Ovary (tissue), 10 donors: ENCODE measurements at places on chromosomes 12 and 14. TPM values are rescaled to one million over a fixed set of nuclear protein-coding genes. Genes with fewer than 3 reads are reported as not detected.

DNA sequence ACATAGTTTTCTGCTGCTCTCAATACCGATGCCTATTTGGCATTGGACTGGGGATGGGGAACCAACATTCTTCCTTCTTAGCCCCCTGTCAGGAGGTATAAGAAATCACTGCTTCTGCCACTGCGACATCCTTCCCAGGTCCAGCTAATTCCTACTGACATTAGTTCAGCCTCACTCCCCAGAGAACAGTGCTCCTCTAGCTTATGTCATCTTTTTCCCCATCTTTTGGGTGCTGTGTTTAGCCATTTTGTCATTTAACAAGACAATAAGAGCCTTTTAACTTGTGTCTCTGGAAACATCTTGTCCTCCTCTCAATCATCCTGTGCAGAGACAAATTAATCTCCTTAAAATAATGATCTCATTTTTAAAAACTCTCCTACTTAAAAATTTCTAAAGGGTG is 167.0 kb upstream of the PLXNC1 start:
- DNase-seq, result no peak

DNA sequence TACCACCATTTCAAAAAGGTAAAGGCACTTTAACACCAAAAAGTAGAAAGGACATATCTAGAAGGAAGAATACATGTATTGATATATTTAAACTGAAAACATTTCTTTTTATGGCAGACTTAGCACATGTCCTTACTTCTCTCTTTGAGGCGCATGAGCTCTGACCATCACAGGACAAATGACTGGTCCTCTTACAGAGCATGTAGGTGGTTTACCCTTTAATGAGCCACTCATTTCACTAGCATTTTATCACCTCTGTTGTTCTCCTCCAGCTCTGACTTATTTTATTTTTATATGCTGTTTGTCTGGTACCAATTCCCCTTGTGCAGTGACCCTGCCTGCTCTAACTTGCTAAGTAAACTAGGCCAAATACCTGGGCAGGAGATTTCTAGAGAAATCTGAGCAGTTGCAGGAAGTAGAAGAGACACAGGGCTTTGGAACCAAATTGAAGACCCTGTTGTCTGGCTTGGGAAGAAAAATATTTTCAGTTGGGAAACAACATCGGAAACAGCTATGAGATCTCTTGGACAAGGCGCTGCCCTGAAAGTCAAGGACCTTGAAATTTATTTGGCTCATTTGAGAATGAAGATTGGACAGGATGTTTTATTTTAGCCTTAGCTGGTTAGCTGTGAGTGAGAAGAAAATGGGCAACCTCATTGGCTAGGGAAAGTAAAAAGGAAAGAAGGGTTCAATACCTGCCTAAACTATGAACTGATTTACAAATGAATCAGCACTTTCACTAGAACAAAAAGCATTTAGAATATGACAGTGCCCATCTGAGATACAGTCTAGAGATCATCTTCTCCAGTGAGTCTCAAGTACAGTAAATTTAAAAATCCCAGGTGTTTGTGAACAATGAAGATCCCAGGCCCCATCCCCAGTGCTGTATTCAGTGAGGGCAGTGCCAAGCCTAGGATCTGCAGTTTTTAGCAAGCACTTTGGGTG is 374.4 kb downstream of the ZFP36L1 start:
- DNase-seq, result no peak

DNA sequence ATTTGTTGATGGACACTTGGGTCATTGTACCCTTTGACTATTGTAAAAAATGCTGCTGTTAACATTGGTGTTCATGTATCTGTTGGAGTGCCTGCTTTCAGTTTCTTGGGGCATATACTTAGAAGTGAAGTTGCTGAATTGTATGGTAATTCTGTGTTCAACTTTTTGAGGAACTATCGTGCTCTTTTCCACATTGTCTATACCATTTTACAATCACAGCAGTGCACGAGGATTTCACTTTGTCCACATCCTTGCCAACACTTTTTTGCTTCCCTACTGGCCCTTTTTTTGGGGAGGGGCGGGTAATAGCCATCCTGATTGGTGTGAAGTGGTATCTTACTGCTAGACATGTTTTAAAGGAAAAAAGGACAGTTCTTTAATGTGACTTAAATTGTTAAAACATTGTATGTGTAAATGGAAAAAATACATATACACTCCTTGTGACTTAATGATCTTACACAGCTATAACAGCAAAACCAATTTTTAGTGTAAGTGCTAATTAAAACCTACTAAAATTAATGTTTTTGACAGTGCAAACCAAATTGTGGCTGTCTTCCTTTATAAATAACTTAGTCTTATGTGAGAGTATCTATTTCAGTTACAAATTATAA is 52.7 kb downstream of the WNK1 start:
- no peak for DNase-seq

- no peak for DNase-seq
Measured at GRCh38 chr14:101584055-101584859, 23.0 kb downstream of the DIO3 start.

DNA sequence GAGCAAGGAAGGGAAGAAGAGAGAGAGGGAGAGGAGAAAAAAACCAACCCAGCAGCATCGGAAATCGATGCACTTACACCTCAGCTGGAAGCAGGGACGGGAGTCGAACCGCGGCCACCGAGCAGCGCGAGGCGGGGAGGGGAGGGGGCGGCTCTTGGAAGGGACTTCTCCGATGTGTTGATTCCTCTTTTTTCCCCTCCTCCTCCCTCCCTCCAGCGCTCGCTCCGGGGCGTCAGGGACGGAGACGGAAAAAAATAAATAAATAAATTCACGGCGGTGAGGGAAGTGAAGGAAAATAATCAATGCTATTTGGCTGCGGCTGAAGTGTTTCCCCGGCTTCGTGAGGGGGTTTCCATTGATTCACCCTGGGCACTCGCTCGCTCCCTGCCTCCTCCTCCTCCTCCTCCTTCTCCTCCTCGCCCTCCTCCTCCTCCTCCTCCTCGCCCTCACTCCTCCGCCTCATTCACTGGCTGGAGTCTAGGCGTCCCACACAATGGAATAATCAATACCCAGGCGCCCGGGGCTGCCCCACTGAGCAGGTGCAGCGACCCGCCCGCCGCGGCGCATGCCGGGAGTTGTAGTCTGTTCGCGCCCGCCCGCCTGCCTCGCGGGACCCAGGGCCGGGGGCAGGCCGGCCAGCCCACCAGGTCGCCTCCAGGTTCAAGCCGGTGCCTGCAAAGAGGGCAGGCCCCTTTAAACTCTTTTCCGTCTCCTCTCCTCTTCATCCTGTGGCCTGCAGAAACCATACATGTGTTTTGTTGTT is at the start of gene ZFHX2:
TSS of gene ZFHX2 (minus strand) at position 500 of the 763 bp plus-strand sequence. CDS start 16,440 bp downstream, outside the sequence.
- DNase-seq, result peak; percentile 70

DNA sequence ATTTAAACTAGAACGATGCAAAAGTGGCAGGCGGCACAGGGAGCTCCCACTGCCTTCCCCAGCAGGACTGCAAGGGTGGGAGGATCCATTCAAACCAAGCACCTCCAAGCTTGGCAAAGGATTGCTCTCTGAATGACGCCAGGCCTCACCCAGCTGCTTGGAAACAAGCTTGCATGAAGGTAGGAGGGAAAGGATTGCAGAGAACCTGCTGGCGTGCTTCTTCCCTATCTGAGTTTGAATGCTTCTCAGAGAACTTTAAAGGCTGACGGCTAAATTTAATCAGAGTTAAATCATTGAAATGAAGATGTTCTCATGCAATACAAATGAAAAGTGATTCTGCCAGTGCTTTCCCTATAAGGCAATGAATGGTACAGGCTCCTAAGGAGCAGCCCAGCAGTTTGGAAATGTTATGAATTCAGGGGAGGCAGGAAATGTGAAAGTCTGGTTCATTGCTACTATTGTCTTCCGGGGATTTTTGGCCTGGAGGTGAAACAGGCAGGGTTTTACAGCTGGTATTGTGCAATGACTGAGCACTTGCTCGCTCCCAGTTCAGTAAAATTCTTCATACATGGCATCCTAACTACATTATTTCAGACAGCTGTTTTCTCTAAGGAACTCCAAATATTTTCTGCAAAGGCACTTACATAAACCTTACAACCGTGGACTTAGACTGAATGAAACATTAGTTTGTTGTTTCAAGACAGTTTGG is 31.9 kb upstream of the DUSP6 start:
- DNase-seq, result peak; percentile 22

DNA sequence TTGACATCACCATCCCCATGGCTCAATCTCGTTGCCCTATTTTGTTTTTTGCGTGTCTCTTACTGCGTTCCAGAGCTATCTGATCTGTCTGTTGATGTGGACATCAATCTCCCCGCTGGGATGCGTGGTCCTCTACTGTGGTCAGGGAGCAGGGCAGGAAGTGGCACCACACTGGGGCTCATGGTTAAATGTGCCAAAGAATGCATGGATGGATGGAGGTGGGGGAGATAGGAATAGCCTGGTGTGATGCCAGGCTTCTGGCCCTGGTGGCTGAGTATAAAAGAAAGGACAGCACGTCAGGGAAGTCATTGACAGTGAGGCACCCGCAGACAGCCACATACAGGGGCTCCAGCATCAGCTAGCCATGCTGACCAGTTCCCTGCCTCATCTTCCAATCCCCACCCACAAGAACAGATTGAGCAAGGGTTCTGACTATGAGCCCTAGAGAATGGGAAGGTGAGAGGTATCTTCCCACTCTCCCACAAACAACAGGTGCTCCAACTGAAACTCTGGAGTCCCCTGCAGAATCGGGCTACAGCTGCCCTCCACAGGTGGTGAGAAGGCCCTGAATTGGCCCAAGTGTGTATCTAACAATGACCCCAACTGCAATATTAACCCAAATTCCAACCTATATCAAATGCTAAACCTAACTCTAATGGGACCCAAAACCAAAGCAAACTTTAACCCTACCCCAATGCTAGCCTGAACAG is 2.7 kb upstream of the BEGAIN start:
- no peak for DNase-seq

Gene C1S
- polyA plus RNA-seq, result 1,168 TPM

Gene TMCC3
- polyA plus RNA-seq, result 9.6 TPM
